ENCODE measurements at places on chromosomes 12 and 14.

GRCh38 chr12:124727264-124727800 is 136.3 kb downstream of the SCARB1 start:
- peak; percentile 81 for DNase-seq

DNA sequence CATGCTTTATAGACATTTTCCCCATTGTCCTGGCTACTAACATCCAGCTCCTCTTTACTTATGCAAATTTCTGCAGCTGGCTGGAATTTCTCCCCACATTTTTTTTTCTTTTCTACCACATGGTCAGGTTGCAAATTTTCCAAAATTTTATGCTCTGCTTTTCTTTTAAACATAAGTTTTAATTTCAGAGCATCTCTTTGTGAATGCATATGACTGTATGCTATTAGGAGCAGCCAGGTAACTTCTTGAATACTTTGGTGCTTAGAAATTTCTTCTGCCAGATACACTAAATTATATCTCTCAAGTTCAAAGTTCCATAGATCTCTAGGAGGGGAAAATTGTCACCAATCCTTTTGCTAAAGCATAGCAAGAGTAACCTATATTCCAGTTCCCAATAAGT is 365.9 kb downstream of the LRFN5 start:
- no peak for DNase-seq

DNA sequence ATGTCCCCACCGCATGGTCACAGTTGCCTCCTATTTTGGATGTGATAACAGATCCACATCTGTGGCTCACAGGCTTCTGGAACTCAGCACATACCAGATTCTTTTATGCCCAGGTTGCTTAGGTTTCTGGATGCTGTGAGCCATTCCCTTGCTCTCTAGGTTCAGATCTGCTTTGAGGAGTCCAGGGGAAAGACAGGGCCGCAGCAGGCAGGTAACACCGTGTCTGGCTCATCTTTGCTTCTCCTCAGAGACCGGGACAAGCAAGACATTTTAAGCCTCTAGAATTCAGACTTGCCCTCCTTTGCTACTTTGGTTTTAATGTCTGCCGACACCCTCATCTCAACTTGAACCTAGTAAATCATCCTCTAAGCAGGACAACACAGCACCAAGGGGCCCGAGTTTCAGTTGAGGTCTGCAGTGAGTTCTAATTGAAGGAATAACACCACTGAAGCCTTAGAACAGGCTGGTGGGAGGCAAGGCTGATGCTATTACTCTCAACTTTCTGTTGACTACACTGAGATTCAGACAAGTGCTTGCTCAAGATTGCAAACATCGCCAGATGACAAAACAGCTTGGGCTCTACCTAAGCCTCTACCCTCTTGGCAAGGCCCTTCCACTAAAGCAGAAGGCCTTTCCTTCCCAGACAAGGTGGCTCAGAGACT is 55.3 kb downstream of the MDM2 start:
- no peak for DNase-seq

- no peak for DNase-seq
Measured at GRCh38 chr12:23670684-23671083, 278.8 kb downstream of the SOX5 start.

- no peak for DNase-seq
Measured at GRCh38 chr12:69998922-69999321, 173.9 kb downstream of the MYRFL start.

- peak; percentile 56 for DNase-seq
Measured at GRCh38 chr12:67068761-67069450, 200.3 kb upstream of the CAND1 start.

- DNase-seq: no peak
Measured at GRCh38 chr12:76037130-76038103, 5.8 kb upstream of the PHLDA1 start.

- DNase-seq: no peak
Measured at GRCh38 chr12:124847113-124848074, 16.3 kb downstream of the SCARB1 start.

GRCh38 chr12:11486623-11487444 is 91.5 kb upstream of the PRB2 start:
- DNase-seq: peak; percentile 83

GRCh38 chr14:96909841-96910364 is 112.7 kb downstream of the VRK1 start:
- no peak for DNase-seq

- DNase-seq: no peak
Measured at GRCh38 chr14:32596390-32596789, 267.3 kb downstream of the AKAP6 start.

DNA sequence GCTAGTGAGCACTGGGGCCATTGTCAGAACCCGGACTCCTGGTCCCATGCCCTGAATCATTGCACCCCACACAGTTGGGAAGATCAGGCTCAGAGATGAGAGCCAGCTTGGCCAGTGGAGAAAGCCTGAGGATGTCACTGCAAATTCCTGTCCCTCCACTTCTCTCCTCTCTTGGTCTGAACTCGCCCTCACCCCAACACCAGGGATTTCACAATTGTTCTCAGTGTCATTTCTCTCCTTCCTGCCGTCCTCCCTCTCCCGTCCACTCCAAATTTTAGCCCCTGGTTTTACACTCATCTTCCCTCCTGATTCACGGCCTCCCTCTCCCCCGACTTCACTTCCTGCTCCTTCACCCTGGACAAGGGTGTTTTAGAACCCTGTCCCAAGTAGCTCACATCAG is 11.1 kb downstream of the KRT75 start:
- DNase-seq: no peak

DNA sequence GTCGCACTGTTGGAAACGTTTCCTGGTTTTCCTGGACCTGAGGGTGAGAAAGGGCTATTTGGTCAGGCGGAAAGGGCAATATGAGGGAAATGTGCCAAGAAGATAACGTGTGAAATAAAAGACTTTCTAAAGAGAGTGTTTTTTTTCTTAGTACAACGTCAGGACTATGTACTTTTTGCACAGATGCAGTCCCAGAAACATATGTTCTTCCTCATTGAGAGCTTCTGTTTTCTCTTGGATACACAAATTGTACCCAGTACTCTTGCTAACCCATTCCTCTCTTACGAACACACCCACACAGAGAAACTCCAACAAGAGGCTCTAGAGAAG is 669 bp upstream of the PKP2 start:
- no peak for DNase-seq

- no peak for DNase-seq
Measured at GRCh38 chr14:80585506-80585835, 356.1 kb downstream of the CEP128 start.

DNA sequence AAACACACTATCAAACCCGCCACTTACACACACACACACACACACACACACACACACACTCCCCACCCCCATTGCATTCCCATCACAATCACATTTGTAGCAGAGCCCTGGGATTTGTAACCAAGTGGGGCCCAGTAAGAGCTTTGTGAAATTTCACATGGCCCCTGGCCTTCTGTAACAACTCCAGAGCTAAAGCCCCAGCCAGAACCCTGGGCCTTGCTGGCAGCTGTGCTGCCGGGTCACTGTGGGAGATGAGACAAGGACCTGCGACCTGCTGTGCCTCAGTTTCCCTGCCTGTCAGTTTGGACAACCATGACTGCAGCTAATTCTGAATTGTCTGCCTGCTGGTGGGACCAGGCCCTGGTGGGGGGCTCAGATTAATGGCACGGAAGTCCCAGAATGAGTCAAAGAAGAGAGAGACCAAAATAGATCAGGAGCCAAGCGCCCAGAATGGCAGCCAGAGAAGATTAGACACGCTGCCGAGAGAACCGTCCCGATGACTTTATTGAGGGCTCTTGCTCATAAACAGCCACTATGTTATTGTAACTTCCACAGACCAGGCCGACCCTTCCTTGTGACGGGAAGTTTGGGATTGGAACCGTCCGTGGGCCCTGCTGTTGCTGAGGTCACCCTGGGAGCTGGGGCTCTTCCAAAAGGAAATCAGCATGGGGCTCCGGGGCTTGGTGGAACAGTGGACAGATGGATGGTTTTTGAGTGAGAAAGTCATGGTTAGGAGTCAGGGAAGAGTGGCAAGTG is 123.1 kb downstream of the ZFP36L1 start:
- DNase-seq: no peak

DNA sequence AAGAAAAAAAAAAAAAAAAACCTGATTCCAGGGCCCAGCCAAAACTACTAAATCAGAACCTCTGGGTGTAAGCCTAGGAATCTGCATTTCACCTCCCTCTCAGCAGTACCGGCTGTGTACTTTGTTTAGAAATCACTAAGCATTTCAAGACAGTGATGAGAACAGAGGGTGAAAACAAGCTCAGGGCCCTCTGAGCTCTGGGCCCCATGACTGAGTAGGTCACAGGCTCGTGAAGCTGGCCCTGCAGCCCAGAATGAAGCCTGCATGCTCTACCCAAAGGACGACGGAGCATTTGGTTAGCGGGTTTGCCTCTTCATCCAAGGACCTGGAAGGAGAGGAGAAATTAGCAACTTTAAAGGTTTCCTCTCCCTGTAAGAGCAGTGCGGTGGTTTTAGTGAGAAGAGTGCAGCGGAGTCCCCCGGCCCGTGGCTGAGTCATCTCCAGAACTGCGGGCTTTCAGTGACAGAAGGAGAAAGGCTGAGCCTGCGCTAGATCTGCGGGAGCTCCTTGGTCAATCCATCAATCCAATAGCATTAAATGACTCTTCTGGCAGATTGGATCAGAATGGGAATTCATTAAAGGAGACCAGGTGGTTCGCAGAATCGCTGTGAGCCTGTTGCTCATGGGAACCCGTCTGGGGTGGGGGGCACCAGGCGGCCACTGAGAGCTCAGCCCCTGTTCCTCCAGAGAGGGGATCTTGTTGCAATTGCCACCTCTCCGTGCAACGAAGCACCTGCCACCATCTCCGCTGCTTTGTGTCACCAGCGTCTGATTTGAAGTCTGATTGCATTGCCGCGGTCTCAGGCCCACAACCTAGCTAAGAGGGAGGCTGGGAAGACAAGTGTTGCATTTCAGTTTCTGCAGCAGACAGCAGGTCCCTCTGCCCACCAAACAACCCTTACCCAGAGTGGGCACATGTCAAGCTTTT is 7.3 kb downstream of the IL31 start:
- no peak for DNase-seq

DNA sequence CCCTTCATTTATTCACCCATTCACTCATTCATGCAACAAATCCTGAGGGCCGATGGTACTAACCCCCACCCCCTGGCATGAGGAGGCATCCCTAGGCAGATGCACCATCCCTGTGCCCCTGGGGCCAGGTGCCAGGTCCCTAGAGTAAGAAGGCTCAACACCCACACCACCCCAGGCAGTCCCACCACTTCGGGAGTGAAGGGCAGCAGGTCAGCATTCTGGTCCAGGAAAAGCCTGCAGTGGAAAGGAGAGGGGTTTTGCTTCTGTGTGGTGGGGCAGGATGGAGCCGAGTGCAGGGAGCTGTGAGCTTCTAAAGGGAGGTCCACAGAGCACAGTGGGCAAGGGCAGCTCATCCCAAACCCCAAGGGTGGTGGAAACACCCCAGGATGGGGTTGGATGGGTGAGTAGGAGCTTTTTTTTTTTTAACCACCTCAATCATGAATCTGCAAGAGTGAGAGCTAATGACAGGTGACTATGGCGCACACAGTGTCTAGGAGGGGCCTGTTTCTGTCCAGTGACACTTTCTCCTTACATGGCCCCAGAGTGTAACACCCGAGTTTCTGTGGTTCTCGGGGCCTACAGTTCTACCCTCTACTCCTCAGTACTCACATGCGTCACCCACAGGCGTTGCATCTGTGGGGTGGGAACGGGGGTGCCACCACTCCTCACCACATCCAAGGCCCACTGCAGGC is 414.3 kb downstream of the TMEM121 start:
- no peak for DNase-seq

GRCh38 chr12:132954471-132955048 is 1.5 kb downstream of the ZNF605 start:
- no peak for DNase-seq

DNA sequence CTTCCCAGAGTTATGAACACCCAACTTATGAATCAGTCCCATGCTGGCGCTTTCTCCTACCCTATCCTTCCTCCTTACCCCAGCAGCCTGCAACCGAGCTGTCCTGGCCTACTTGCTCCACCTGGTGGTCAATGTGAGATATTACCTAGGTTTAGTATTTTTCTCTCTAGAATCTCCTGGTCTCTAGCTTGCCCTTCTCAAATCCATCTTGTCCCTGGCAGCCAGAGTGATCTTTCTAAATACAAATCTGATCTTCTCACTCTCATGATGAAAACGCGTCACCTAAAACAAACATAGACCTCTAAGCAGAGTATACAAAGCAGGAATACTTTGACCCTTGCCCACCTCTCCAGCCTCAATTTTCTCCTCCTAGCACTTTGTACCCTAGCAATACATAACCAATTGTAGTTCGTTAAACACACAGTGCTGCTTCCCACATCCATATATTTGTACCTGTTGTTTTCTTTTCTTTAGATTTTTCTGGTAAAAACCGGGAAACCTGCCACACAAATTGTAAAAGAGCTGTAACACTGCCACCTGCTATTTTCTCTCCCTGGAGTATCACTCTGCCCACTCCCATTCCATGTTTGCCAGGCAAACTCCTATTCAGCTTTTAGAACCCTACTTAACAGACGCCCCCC is 20.0 kb upstream of the TCP11L2 start:
- DNase-seq: no peak

- no peak for DNase-seq
Measured at GRCh38 chr12:130461447-130461815, 123.7 kb downstream of the PIWIL1 start.

GRCh38 chr12:69074556-69075349 is 141.8 kb upstream of the CPM start:
- no peak for DNase-seq

GRCh38 chr12:115508990-115509389 is 768.5 kb downstream of the MED13L start:
- no peak for DNase-seq

- DNase-seq: no peak
Measured at GRCh38 chr12:113896194-113896593, 69.9 kb downstream of the RBM19 start.

DNA sequence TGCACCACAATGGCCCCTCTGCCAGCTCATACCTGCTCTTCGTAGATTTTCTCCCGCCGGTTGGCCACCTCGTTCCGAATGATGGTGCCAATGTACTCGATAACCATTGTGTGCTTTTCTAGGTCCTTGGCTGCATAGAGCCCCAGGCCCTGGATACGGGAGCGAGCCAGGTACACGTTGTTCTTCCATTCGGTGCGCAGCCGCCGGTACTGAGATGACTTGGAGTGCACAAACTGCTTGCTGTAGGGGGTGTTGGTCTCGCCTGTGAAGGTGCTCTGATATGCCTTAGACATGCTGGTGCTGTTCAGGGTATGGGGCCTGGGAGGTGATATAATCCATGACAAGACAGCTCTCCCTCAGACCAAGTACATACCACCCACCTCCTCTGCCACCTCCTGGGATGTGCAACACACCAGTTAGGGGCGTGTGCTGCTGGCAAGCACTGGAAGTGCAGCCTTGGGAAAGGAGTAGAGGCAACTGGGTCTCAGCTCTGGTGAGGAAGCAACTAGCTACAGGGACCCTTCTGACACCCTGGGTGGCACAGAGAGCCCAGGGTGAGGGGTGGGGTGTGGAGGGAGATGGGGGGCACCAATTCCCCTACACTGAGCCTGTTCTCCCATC is 4.1 kb upstream of the PRKAG1 start:
- no peak for DNase-seq

All from ureter (tissue), 1 donor.